Left renal cortex interstitium (tissue), 4 donors: ENCODE measurements at places on chromosomes 11 and 22. TPM values are rescaled to one million over a fixed set of nuclear protein-coding genes. Genes with fewer than 3 reads are reported as not detected.

DNA sequence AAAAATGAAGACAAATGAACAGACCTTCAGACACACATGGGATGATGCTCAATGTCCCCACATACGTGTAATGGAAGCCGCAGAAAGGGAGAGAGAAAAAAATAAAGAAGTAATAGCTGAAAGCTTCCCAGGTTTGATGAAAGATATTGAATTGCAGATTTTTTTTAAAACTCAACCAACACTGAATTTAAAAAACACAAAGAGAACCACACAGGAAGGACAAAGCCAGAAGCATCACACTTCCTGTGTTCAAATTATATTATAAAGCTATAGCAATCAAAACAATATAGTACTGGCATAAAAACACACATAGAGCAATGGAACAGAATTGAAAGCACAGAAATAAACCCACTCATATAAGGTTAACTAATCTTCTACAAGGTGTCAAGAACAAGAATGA, 26.5 kb downstream of the TMEM45B start:
- DNase-seq: no peak

- no peak for DNase-seq
Measured at GRCh38 chr11:102111787-102112508, 1.7 kb downstream of the YAP1 start.

DNA sequence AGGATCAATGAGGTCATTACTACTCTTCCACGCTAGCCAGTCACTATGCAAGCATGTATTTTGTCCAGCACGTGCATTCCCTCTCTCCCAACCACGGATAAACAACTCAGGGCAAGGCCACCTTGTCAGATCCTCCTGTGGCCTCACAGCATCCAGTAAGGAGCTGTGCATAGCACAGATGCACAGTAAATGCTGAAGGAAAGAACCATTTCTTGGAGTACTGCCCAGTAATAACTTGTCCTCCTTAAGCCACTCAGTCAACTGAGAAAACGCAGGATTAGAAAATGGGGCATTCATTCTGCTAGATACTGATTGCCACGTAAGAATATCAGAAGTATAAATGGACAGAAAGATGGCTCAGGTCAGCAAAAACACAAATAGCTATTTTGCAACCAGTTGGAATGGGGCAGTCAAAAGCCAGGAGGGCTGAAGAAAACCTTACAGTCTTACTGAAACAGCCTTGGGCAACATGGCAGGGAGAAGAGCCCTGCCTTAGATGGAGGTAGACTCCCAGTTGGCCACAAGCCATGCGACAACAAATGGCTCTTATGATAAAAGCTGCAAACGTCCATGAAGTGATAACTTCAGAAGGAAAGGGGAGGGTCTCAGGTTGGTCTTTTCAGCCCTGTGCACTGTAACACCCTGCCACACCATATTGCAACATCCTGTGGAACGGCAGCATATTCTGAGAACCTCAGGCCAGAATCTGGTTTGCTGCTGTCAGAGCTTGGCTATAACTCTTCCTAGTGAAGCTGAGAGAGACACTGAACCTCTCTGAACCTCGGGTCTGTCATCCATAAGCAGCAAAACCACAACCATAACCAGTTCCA, 23.0 kb downstream of the PC start:
- DNase-seq: no peak

- DNase-seq: no peak
Measured at GRCh38 chr22:50342651-50343540, at the start of gene PPP6R2. Gene PPP6R2, plus strand, starts transcription at chr22:50343327. Its CDS starts 50,582 bp downstream, at chr22:50393909.

DNA sequence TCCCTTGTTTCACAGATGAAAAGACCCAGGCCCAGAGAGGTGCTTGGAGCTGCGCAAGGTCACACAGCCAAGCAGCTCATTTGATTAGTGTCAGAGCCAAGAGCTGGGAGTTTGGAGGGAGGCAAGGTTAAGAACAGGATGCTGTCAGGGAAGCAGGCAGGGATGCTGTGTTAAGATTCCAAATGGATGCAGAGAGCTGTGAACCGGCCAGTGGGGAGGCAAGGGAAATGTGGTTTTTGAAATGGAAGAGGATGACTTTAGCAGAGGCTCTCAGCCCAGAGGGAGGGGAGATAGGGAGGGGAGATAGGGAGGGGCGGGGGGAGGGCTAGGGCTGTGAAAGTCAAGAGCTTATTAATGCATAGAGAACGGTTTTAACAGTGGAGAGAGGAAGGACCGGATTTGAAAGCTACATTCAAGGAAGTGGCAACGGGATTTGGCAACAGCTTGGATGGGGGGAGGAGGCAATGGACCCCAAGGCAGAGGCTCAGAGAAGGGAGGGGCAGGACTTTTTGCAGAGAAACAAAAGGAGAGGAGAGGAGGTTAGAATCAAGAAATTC, 13.0 kb downstream of the RTN4RL2 start:
- DNase-seq: no peak

DNA sequence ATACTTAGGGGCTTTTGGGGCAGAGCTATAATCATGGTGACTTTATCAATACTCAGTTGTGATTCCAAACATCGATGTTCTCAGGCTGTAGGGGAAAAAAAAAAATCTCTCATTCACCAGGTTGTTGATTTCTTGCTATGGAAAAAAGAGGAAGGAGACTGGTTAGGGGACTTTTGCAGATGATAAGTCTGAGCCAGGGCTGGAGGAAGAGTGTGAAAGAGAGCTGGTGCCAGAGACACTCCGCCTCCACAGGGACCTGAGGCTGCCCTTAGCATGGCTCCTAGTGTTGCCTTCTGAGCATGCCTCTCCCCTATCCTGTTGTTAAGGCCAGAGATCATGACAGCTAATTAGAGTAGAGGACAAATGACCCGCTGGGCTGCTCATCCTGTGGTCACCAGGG, 16.9 kb downstream of the UPB1 start:
- no peak for DNase-seq

DNA sequence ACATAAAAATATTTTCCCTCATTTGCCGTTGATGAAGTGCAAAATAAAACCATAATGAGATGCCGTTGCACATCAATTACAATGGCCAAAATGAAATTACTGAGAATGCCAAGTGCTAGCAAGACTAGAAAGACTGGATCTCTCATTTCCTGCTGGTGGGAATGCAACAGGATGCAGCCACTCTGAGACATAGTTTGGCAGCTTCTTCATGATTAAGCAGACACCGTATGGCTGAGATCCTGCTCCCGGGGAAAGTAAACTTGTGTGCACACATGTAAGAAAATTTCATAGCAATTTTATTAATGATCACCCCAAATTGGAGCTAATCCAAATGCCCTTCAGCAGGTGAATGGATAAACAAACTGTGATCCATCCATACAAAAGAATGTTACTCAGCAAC, 1013.2 kb downstream of the TBC1D22A start:
- DNase-seq: no peak

DNA sequence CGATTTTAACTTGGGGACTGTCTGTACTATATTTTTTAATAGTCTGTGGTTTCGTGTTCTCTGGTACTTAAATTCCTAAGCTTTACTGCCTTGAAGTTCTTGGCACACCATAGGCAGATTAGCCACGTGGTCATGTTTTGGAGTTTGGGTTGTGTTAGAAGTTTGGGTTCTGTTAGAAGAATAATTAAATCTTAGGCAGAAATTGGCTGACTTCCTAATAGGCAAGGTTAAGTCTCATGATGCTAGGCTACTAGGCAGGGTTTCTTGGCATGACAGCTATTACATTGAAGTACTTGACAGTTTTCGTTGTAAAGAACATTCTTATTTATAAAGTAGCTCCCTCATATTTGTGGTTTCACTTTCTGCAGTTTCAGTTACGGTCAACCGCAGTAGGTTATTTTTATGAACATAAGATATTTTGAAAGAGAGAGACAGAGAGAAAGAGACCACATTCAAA, 30.0 kb upstream of the MMP7 start:
- DNase-seq: no peak

GRCh38 chr11:7534042-7534378, 20.2 kb downstream of the PPFIBP2 start:
- no peak for DNase-seq

DNA sequence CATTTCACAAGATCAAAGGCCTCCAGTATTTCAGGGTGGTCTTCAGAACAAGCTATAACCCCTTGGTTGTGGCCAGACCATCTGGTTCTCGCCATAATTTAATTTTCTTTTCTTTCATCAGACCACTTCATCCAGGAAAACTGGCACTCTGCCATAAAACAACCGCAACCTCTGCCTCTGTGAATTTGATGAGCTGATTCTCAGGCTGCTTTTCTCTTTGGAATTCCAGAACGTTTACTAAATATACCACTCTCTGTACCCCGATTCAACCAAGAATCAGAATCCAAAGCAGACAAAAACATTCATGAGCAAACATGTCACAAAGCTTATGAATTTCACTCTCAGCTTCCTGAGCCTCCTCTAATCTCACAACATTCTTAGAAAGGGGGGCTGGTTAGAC, 331.8 kb upstream of the SYN3 start:
- no peak for DNase-seq

DNA sequence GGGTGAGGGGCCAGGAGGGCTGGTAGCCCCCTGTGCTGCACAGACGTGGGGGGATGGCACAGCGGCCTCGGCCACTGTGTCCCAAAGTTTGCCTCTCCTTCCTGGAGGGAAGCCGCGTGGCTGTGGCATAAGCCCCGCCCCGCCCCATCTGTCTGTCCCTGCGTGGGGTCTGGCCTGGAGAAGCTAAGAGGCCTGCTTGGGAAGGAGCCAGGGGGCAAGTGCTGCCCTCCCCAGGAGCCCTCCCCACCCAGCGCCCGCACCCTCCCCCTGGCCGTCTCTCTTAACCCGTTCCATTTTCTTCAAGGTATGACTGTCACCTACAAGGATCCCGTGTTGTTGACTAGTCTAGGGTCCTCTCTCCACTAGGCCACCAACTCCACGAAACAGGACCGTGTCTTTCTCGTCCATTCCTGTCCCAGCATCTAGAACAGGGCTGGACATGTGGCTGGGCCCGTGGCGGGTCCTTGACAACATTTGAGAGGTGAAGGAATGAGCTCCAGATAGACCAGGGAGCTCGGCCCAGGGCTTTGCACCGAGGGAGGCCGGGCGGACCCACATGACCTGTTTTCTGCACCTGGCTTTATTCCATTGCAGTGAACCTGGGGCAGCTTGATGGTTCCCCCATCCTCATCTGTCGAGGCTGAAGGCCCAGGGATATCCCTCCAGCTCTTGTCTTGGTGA, 428.0 kb downstream of the TBC1D22A start:
- no peak for DNase-seq

DNA sequence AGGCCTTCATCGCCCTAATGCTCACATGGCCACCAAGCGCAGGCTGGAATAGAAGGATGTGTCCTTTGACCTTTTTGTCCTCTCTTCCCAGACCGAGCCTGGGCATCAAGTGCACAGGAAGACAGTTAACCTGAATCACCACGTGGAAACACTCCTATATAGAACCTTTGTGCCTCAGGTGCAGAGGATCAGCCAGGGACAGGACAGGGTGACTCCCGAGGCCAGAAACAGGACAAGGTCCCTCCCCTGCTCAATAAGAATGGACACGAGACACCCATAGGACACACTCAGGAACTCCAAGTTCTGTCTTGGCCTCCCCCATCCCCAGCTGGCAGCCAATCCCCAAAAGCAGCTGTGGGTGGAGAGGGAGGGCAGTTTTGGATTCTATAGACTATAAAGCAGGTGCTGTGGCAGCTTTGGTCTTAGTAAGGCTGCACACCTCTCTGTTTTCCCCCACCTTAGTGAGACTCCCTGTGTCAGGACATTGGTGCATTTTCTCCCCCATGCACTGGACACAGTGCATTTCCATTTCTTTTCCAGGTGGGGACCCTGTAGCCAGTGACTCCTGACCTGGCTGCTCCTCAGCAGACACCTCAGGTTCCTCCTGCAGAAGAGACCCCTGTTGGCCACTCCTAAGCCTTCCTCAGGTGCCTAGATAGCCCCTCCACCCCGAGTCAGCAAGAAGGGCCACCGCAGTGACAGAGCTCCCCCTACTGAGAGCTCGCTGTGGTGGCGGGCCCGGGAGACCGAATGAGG, 43.6 kb upstream of the POU2AF1 start:
- no peak for DNase-seq

GRCh38 chr11:2142300-2142759, 3.1 kb upstream of the IGF2 start:
- no peak for DNase-seq

DNA sequence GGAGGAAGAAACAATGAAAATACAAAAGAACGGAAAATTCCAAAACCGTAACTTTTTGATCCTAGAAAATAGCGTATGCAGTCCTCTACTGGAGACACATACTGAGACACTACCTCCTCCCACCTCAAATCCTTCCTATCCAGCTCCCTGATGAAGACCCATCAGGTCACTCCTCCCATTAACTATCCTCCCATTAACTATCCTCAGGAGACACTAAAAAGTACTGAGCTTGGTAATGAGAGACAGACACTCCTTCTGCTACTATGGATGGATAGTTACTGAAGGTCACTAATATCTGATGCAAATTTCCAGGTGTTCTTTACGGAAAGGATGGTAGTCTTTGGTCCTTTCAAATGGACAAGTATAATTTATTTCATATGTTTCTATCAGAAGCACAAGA, 237.5 kb upstream of the BLID start:
- DNase-seq: no peak

DNA sequence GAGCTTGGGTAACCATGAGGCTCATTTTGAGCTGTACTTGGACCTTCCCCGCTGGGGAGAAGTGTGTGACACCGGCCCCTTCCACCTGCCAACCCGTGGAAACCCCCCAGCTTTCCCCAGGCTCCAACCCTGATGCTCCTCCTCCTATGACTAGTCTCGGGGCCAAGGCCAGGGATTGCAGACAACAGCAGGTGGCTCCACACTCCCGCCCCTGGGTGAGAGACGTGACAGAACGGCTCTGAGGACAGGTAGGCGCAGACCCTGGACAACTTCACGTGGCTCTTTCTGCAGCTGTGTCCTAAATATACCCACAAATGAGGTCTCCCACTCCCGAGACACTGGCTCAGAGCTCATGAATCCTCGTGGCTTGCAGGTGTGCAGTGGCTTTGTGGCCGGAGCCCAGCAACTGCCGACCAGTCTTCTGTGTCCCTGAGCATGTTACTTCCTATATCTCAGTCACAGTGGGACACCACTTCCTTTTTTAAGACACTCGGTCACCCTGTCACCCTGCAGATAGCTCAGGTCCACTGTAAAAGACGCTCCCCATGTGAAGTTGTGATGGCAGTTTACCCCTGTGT, 55.2 kb downstream of the NECTIN1 start:
- no peak for DNase-seq

The KCNQ1 gene
- polyA plus RNA-seq: 10.4 TPM

The PHF21B gene
- 3.6 TPM for polyA plus RNA-seq

The RDX gene
- polyA plus RNA-seq: 162 TPM

The CHEK1 gene
- 25.4 TPM for polyA plus RNA-seq

The HEPHL1 gene
- 0.30 TPM for polyA plus RNA-seq

The KRTAP5-2 gene
- polyA plus RNA-seq: not detected
